Left cardiac atrium (tissue), 4 donors: ENCODE measurements at places on chromosomes 6 and 20. TPM values are rescaled to one million over a fixed set of nuclear protein-coding genes. Genes with fewer than 3 reads are reported as not detected.

Gene RTEL1
- total RNA-seq, result 17.3 TPM

Gene SIRPD
- total RNA-seq, result not detected

Gene POM121L2
- not detected for total RNA-seq

Gene PACRG
- 3.2 TPM for total RNA-seq

Gene TRIM40
- not detected for total RNA-seq

Gene SUMO4
- 0.71 TPM for total RNA-seq

Gene TMC2
- total RNA-seq, result 0.06 TPM

Gene VSX1
- total RNA-seq, result not detected

Gene FHL5
- total RNA-seq, result 9.6 TPM

Gene ADTRP
- total RNA-seq, result 0.21 TPM

Gene MUCL3
- total RNA-seq, result not detected

Gene SLC22A1
- 0.38 TPM for total RNA-seq

Gene SLC9A8
- total RNA-seq, result 6.5 TPM

Gene MYCT1
- 13.4 TPM for total RNA-seq

Gene NKX2-4
- total RNA-seq, result not detected

Gene BPIFB2
- not detected for total RNA-seq

Gene RBM24
- total RNA-seq, result 132 TPM

Gene TTLL9
- total RNA-seq, result not detected

Gene ZSCAN31
- 8.4 TPM for total RNA-seq

Gene PMEPA1
- 28.3 TPM for total RNA-seq

Gene AURKA
- total RNA-seq, result 8.9 TPM
